ENCODE measurements at places on chromosomes 7 and 10. TPM values are rescaled to one million over a fixed set of nuclear protein-coding genes. Genes with fewer than 3 reads are reported as not detected.

The CALML5 gene
- total RNA-seq: not detected

The NEBL gene
- total RNA-seq: 0.74 TPM

The CALHM1 gene
- total RNA-seq: not detected

The DNAJC2 gene
- 19.2 TPM for total RNA-seq

The CNTNAP2 gene
- total RNA-seq: 25.8 TPM

The SPDYE2B gene
- total RNA-seq: not detected

The CALN1 gene
- 3.5 TPM for total RNA-seq

The MRPS33 gene
- 33.9 TPM for total RNA-seq

DNA sequence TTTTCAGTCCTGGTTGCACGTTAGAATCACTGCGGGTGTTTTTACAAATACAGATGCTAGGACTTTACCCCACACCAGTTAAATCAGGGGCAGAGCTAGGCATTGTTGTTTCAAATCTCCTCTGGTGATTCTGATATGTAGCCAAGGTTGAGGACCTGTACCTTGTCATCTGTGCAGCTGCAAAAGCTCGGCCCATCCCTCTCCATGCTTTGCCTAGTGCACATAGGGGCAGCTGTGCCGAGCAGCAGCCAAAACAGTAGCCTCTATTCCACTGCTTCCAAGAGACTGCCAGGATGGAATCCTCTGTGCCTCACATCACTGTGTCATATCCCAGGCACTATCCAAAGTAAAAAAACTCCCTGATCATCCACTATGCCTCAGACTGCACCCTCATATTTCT lies 181.3 kb downstream of the CDK14 start:
- DNase-seq: no peak

DNA sequence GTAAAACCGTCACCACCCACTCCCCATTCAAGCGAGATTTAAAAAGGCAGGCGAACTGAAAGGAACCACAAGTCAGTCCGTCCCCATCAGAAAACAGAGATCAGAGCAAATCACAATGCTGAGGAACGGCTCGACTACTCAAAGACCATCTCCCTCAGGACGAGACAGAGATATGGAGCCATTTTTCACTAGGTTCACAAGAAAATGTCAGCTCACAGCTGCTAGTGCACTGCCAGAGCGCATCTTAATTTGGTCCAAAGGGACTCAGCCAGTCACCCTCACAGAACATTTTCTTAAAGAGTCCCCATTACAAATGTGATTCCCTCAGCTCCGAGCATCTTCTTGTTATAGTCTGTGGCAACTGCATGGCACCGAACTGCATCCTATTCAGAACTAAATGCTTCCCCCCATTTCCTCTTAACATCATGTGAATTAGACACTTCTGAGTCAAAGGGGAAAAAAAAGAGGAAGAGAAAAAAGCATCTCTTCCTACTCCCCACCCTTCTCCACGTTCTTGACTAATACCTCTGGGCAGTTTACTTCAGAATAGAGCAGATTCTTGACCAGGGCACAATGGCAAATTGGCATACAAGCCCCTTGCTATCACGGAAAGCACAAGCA lies 683.9 kb downstream of the MAGI2 start:
- DNase-seq: peak; percentile 18

DNA sequence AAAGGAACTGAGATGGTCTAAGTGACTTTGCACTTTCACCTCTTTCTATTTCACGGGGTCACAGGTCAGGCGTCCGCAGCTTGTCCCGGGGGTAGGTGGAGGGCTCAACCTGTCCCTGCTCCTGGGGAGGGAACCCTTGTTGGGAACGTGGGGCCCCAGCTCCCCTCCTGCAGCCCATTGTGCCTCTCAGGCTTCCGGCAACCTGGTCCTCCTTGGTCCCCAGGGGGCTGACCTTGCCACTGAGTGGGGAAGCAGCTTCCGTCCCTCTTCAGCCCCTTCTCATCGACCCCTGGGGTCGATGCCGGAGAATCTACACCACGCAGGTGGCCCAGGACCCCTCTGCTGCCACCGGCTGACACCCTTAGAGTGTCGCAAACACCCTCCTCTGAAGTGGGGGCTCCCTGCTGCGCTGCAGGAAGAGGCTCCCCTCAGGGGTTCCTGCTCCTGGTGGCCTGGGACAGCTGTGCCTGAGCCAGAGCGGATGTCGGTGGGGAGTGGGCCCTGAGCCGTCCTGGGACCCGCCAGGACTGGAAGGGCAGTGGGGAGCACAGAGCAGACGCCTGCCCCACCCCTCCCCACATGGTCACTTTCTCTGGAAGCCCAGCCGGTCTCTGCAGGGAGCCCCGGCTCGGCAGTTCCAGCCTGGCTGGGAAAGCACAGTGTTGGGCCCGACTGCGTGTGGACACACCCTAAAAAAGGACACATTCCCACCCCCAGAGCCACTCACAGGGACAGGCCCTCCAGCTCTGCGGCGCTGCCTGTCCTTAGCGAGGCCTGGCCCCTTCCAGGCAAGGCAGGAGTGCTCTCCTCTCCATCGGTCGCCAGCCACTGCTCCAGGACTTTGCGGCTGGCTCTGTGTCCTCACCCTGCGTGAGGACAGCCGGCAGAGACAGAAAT lies 357.5 kb upstream of the SHH start:
- peak; percentile 44 for DNase-seq

DNA sequence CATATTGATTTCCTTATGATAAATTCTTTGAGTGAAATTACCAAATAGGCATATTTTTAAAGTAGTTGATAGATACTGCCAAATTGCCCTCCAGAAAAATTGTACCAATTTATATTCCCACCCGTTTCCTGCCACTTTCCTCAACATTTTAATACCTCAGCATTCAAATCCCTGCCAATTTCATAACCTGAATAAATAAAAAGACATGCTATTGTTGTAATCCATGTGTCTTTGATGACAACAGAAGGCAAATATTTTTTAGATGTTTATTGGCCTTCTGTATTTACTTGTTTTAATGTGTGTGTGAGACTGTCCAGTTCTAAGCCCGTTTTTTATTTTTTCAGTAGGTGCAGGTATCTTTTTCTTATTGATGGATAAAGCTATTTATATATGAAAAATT lies 71.7 kb downstream of the TEX36 start:
- DNase-seq: no peak

DNA sequence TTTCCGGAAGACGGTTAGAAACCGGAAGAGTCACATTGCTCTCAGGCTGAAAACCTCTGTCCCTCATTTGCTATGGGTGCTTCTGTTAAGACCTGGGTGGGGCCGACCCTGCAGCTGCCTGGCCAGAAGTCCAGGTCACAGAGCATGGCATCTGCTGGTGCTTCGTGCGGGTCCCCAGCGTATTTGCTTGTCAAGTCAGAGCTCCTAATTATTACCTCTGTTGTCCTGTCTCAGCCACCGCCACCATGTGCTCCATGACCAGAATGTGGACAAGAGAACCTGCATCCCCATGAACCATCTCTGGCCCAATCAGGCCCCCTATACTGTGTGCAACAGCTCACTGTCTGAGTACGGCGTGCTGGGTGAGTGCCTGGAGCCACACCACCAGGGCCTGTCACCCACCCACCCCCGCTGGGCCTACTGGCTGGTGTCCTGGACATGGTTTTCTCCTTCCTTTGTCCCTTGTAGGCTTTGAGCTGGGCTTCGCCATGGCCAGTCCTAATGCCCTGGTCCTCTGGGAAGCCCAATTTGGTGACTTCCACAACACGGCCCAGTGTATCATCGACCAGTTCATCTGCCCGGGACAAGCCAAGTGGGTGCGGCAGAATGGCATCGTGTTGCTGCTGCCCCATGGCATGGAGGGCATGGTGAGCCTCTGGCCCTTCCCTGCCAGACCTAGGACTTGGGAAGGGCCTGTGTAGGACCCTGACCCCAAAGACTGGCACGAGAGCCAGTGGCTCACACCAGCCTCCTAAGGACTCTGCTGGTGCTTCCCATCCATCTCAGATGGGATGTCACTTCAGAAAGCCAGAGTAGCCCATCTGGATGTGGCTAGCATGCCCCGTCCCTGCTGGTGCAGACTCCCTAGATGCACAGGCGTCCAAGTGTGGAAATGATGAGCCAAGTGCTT lies 51.3 kb upstream of the ZMIZ2 start:
- DNase-seq: no peak

DNA sequence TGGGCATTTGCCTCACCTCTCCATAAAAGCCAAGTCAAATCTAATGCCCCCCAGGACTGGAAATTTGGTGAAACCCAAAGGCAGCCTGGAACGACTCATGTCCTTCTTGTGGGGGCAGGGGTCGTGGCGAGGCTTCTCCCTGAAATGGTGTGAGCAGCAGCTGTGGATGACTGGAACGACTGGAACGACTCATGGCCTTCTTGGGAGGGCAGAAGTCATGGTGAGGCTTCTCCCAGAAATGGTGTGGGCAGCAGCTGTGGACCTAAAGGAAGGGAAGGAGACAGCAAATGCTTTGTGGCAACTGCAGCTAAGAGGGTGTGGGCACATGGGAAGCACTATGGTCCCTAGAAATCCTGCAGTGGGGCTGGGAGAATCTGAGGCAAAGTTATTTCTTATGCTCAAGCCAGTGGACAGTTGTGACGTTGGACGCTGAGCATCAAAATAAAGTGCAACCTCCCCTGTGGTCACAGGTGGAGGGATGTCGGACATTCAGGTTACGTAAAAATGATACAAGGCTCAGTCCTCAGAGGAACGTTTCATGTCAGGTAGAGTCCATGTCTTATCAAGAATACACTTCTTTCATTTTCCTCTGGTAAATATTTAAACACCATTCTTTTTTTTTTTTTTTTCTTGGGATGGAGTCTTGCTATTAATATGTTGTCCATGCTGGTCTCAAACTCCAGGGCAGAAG lies 107.0 kb upstream of the KIF5B start:
- DNase-seq: no peak

GRCh38 chr10:120980279-120981255 lies 129.4 kb downstream of the WDR11 start:
- DNase-seq: no peak

- no peak for DNase-seq
Measured at GRCh38 chr7:34036051-34036920, 130.9 kb downstream of the BMPER start.

- DNase-seq: no peak
Measured at GRCh38 chr7:150401424-150401790, 22.3 kb downstream of the ZNF775 start.

GRCh38 chr10:89414146-89414878 lies at the start of gene IFIT5:
IFIT5 (plus strand) TSS chr10:89414568; CDS start chr10:89414799, 231 bp downstream.
- peak; percentile 81 for DNase-seq

- peak; percentile 85 for DNase-seq
Measured at GRCh38 chr10:117167789-117168674, 29.3 kb upstream of the KCNK18 start.

GRCh38 chr10:31515116-31515515 lies 196.1 kb downstream of the ZEB1 start:
- DNase-seq: no peak

Measured in glutamatergic neuron (in vitro differentiated cells).